ENCODE measurements at places on chromosomes 11 and 22.

GRCh38 chr22:46812788-46813187 lies 50.3 kb downstream of the TBC1D22A start:
- no peak for DNase-seq

DNA sequence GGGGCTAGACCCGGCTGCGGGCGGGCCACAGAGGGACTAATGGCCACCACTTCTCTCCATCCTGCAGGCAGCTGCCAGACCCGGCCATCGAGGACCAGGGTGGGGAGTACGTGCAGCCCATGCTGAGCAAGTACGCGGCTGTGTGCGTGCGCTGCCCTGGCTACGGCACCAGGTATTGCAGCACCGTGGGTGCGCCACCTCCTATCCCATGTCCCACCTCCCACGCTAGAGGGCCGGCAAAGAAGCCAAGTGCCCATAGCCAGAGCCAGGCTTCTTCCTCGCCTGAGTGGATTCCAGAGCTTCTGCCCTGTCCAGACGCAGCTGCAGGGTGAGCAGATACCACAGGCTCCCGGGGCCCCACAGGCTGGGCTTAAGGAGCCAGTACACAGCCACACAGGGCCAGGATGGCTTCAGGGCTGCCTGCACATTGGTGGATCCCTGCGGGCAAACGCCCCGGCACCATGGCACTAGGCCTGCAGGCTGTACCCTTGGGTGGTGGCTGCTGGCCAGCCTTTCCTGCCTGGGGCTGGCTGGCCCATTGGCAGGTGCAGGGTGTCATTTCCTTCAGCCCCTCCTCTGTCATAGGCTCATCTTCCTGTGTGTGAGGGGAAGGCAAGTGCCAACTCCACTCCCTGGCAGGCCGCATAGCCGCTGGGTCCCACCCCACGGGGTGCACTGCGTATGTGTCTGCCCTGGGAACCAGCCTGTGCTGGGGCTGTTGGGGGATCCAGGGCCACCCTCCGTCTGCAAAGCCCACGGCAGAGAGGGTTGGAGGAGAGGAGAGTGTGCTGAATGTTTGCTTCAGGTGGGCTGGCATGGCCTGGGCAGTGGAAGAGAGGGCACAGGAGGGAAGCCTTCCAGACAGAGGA lies 16.5 kb upstream of the DGCR8 start:
- DNase-seq: no peak

DNA sequence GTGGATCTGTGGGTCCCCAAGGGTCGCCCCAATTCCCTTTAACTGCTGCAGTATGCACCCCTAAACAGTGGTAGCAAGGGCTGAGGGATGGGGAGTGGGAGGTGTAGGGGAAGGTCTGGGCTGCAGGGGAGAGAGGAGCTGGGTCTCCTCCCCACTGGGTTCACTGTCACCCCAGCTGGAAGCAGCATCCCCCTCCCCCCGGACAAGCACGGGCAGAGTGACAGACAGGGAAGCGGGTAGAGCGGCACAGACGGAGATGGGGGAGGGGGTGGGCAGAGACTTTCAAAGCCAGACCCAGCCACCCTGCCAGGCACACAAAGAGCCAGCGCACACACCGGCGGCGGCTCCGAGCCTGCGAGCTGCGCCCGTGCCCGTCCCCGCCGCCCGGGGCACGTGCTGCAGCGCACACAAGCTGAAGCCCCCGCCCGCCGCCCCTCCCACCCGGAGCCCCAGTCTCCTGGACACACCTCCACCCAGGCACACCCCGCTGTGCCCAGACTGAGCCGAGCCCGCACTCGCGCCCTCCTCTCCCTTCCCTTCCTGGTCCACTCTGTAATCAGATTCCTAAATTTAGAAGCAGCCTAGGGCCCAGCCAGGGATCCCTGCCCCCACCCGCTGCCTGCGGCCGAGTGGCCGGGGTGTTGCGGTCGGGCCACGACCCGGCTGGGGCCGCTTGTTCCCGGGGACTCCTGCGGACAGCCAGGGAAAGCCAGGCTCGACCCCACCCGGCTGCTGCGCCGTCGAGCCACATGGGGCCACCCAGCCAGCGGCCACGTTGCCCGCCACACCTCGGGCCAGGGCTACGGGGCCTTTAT lies 935 bp upstream of the RCOR2 start:
- DNase-seq: no peak

GRCh38 chr11:96038046-96038445 lies 114.1 kb upstream of the MTMR2 start:
- DNase-seq: no peak

DNA sequence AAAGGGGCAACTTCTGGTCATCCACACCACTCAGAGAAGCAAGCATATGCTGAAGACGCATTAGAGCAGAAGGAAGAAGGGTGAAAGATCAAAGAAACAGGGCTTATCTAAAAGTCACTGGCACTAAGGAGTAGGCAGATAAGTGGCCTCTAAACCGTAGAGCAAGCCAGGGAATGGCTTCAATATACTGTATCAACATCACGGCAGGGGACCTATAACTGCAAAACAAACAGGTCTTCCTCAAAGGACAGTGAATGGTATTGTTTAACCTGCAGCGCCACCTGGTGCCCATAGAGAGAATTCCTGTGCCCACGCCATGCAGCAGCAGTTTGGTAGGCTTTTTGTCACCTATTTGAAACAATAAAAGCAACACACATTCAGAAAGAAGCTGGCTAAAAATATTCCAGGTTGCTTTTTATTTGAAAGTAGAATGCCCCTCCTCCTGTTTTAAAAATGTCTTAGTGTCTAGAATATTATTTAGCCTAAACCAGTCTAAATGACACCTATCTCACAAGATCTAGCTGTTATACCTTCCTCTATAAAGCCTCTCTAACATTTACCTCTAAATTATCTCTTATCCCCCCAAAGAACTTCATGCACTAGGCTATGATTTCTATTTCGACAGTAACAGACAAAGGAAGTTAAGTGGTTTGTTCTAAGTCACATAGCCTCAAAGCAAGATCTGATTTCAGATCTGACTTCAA lies 21.8 kb downstream of the SNX19 start:
- peak; percentile 46 for DNase-seq

DNA sequence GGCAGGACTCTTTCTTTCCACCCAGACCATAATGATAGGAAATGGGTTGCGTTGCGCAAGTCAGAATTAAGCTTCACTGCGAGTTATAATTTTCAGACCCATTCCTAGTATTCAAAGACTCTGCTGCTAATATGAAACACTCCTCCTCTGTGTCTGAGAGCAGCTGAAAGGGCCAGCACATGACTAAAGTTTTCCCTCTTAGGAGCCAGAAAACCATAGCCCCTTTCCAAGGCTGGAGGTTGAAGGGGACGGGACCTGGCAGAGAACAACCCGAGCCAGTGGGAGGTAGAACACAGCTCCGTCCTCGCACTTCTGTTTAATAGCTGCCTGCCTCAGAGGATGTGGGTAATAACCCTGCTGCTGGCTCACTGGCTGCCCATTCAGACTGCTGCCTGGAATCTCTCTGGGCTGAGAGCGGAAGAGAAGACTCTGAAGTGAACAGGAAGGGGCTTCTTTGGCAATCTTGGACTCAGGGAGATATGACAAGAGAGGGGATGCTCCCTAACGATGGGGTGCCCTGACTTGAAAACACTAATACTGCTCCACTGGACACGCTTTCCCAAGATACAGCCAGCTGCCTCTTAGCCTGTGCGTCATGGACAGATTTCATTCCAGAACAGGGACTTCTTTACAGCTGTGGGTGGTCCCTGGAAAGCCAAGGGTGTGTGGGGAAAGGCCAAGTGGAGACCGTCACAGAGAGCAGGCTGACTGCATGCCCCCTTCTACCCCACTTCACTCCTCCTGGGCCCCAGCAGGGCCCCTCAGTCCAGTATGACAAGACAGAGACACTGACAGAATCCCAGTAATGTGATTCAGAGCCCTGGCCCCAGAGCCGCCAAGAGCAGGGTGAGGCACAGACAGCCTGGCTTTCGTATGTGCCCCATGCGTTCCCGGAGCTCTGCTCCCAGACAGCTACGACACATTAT lies 156.9 kb downstream of the FEZ1 start:
- DNase-seq: no peak

DNA sequence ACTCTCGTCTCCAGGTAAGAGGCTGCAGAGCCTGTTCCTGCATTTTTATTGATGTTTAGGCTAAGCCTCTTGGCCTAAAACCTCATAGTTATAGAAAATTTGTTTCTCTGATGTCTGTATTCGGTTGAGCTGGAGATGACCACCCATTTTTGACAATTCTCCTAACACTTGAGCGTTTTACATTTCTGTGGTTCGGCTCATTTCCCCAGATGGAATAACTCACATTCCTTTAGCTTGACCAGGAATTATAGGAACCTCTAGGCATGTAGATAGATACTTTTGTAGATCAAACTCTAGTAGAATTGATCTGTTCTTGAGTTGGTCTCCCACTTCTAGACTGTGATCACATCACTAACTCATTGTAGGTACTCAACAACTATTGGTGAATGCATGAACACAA lies 172.6 kb upstream of the CADM1 start:
- no peak for DNase-seq

- DNase-seq: no peak
Observed at GRCh38 chr11:85718991-85719807, 33.2 kb upstream of the CCDC89 start.

DNA sequence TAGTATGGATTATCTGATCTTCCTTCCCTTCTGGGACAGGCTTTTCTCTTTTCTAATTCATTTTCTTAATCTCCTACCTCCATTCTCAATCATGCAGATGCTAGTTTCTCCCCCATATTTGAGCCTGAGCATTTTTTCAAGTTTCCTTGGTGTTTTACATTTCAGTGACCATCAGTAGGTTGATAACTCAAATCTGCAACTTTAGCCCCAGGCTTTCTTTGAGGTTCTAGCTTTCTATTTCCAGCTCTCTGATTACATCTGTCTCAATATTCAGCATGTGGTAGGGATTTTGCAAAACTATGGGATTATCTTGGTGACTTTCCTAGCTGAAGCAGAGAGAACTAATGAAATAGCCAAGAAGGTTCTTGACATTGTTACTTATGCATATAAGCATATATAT lies 67.8 kb downstream of the ARHGEF12 start:
- no peak for DNase-seq

- DNase-seq: no peak
Observed at GRCh38 chr11:11397036-11397415, 44.0 kb upstream of the CSNK2A3 start.

DNA sequence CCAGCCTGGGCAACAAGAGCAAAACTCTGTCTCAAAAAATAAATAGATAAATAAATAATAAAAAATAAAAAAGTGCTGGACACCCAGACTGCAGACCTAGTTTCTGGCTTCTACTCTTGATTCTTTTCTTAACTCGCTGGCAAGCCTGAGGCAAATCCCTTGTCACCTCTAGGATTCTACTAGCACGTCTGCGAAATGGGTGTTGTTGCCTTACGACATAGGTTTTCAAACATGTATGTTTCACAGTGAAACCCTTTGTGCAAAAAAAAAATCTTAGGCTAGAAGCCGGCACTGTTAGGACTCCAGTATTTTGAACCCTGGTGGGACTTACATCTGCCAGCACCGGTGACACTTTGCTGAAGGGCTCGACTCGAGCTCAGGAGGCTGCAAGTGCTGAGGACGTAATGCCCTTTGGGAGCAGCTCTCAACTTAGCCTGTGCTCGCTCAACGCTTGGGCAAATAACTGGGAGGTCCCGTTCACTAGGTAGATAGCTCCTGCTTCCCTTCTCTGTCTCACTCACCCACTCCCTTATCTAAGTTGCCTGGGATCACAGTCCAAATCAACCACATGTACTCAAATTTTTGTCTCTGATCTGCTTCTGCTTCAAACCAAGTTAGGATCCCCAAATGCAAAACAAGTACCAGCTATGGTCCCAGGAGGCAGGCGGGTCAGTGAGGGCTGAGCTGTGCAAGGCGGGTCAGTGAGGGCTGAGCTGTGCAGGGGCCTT lies 34.7 kb upstream of the MYH9 start:
- DNase-seq: no peak

DNA sequence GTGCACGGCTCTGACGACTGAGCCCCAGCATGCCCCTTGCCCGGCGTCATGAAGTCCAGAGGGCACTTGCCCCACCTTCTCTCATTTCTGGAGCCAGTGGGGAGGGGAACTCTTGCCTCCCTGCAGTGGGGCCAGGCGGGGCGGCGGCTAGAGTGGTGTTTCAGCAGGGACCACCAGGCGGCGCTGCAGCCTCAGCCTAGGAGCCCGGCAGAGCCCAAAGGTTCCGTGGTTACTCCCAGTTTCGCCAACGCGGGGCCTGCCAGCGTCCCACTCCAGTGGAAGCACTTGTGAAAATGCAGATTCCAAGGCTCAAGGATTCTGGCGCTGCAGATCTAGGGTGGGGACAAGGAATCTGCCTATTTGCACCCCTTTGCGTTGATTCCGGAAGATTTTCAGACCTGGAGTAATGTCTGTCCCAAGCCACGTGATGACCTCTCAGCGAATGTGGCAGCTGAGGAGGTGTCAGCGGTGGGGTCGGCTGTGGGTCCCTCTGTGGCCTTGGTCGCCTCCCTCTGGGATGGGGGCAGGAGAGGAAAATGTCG lies 55.7 kb downstream of the CD82 start:
- peak; percentile 38 for DNase-seq

DNA sequence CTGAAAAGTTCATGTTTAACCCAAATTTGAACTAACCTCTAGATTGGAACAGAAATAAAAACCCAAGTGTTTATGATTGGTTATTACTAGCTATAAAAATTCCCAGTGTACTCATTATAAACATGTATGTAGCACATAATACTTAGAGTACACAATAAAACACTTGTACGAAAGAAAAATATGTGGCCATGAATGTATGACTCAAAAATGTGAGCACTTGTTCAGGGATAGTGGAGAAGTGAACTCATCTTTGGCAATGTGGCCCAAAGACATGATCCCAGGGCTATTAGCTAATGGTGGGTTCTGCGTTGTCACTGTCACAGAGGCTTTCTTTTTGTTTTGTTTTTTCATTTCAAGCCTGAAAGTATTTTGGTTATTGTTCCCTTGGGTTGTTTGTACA lies 72.0 kb downstream of the PPFIBP2 start:
- no peak for DNase-seq

DNA sequence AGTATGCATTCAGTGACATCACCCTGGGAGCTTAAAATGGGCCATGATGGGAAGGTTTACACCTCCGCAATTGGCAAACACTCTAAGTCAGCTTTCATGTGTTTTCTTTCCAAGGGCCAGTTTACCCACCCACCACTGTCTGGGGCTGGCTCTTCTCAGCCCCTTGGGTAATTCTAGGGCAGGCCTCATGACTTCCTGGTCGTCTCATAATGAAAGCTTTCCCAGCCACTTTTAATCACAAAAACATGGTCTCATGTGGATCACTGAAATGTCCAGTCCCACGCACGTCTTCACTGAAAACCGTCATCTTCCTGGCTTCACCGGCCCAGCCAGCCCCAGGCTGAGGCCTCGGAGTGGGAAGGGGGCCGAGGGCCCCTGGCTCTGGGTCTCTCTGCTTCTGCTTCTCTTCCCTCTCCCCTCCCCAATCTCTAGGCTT lies 58.5 kb upstream of the ANO1 start:
- DNase-seq: no peak

DNA sequence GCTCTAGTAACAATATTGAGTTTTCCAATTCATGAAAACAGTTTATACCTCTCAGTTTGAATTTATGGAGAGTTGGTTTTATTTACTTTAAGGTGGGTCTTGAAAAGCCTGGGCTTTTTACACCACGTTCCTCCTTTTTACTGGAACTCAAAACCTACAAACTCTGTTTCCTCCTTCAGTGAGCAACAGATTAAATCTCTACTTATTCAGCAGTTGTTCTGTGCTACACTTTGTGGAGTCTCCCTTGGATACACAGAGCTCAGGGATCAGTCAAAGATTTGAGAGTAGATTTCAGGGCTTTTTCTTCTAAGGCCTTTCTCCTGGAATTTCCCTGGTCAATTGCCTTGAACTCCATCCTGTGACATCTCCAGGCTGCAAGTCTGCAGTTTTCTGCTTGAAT lies 3.5 kb downstream of the NXPE1 start:
- DNase-seq: no peak
